Pancreas (tissue), 10 donors: ENCODE measurements at places on chromosomes 6 and 20. TPM values are rescaled to one million over a fixed set of nuclear protein-coding genes. Genes with fewer than 3 reads are reported as not detected.

The SNAI1 gene
- 1.8 TPM for total RNA-seq

The OPRL1 gene
- 0.87 TPM for total RNA-seq

DNA sequence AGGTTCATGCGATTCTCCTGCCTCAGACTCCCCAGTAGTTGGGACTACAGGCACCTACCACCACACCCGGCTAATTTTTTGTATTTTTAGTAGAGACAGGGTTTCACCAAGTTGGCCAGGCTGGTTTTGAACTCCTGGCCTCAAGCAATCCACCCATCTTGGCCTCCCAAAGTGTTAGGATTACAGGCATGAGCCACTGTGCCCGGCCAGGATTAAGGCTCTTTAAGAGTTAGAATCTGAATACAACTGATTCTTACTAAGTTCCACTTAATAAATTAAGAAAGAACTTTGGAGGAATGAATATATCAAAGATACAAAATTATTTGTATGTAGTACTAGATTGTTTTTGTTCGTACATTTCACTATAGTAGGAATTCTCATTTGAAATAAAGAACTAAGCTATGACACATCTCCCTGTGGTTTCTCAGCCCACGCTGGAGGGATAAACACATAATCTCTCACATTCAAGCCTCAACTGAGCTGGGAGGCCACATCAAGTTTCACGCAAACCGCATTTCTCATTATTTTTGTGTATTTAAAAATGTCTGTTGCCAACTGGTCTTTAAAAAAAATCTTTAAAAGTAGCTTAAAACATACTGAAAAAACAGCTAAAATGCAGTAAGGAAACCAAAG, 34.2 kb downstream of the DTNBP1 start:
- H3K36me3 ChIP-seq: no peaks in the 10 kb centered on the region
- H3K4me1 ChIP-seq: no peaks in the 10 kb centered on the region
- no peak for DNase-seq

- H3K27ac ChIP-seq: no peak overlapping the region
- no peak for DNase-seq
- no peaks in the 10 kb centered on the region for H3K4me1 ChIP-seq
These were observed 105.9 kb upstream of the CDYL start for GRCh38 chr6:4670290-4670689.

GRCh38 chr20:18669241-18670019, 81.6 kb downstream of the DTD1 start:
- no peak for DNase-seq
- H3K36me3 ChIP-seq: no peaks in the 10 kb centered on the region
- no peaks in the 10 kb centered on the region for H3K4me1 ChIP-seq
- H3K27me3 ChIP-seq: no peaks in the 10 kb centered on the region
- H3K27ac ChIP-seq: no peak overlapping the region

DNA sequence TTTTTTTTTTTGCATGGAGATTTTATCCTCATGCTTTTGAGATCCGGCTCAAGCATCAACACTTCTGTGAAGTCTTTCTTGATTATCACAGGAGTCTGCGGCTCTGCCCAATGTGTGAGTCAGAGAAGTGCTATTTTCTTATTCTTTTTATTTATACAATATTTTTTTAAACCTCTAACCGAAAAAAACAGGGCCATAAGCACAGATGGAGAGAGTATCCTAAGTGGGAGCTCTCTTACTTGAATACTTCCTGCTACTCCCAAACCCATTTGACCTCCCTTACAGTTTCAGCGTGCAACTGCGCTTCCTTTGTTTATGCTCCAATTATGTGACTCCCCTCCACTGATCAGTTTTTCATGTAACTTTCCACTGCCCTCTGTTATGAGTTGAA, 8.7 kb upstream of the ATXN1 start:
- no peaks in the 10 kb centered on the region for H3K36me3 ChIP-seq
- no peak overlapping the region for H3K4me3 ChIP-seq
- H3K27me3 ChIP-seq: no peaks in the 10 kb centered on the region
